ENCODE measurements at places on chromosomes 2 and 18. TPM values are rescaled to one million over a fixed set of nuclear protein-coding genes. Genes with fewer than 3 reads are reported as not detected.

Gene DLGAP1
- total RNA-seq, result not detected

Gene TUBA4B
- 0.20 TPM for total RNA-seq

Gene ATP6V1B1
- total RNA-seq, result 3.6 TPM

Gene GPR39
- total RNA-seq, result 6.9 TPM

Gene TGFA
- total RNA-seq, result 4.9 TPM

Gene ABCG8
- total RNA-seq, result not detected

Gene C2orf66
- total RNA-seq, result not detected

Gene ME2
- 32.4 TPM for total RNA-seq

Gene PRSS56
- 0.13 TPM for total RNA-seq

Gene NDC80
- 14.3 TPM for total RNA-seq

Gene CRYBA2
- total RNA-seq, result not detected

Gene IL18RAP
- total RNA-seq, result 0.07 TPM

Gene CYP1B1
- 5.5 TPM for total RNA-seq

Gene TFCP2L1
- total RNA-seq, result 23.9 TPM

Gene NEB
- 0.36 TPM for total RNA-seq

Gene PSMA8
- total RNA-seq, result not detected

All from A549 treated with Hydrocortisone at 1 μM for 4 hours (cell line).